Colonic mucosa (tissue), 4 donors: ENCODE measurements at places on chromosomes 11 and 22. TPM values are rescaled to one million over a fixed set of nuclear protein-coding genes. Genes with fewer than 3 reads are reported as not detected.
A peak's percentile ranks its signal among the peaks of the same experiment; 100 is the strongest.

DNA sequence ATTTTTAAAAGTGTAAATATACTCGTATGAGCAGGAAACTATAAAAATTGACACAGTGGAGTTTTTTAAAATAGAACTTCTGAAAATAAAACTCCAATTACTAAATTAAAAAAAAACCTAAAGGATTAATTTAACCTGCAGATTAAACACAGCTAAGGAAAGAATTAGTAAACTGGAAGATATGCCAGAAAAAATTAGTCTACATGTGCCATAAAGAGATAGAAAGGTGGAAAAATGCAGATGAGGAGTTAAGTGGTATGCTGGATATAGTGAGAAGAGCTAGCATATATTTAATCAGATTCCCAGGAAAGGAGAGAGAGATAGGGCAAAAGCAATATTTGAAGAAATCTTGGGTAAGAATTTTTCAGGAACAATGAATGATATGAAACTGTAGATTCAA lies 315.8 kb upstream of the CADM1 start:
- DNase-seq = no peak

DNA sequence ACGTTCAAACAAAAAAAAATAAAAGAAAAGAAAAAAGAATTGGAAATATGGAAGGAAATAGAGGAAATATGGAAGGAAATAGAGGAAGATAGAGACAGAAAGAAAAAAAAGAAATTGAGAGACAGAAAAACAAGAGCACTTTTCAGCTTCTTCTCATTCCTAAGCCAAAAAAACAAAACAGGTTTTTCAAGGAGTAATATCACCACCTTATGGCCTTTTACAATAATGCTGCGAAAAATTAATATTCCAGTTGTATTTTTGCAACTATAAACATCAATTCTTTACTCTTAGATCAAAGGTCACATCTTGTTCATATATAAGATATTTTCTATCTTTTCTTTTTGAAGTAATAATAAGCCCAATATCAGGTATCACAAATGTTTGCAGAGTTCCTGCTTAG lies 328.3 kb downstream of the FAT3 start:
- DNase-seq = no peak

DNA sequence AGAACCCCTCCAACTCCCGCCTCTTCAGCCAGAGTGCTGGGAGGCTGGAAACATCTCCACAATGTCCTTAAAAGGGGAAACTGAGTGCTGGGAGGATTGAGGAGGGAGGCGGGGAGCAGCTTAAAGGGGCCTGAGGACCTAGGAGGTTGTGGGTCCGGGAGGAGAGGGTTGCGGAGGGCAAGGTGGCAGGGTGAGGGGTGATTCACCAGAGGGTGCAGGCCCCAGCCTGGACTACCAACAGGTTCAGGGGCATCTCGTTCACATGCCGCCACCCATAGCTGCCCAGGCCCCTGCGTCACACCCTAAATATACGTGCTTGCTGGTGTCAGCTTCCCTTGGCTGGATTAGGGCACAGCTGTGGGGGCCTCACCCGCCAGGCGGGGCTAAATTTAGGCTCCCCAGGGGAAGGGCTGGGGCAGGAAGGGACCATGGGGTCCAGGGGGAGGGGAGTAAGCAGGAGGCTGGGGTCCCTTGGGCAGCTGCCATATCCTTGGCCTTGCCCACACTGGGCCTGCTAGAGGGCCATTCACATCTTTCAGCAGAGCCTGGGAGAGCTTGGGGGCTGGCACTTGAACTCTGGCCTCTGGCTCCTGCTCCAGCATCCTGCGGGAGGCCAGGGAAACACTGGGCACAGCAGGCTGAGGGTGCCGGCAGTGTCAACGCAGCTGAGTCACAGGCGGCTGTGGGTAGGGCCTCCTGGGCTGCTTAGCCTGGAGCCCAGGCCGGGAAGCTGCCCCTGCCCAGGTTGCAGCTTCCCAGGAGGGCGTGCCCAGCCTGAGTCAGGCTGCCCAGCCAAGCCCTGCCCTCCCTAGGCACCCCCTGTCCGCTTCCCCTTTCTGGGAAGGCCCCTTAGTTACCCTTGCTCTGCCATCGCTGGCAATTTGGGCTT lies 1.3 kb downstream of the EHBP1L1 start:
- DNase-seq = peak; percentile 78

- no peak for DNase-seq
Observed at GRCh38 chr11:125933030-125933813, 12.6 kb upstream of the VSIG10L2 start.

GRCh38 chr22:23245799-23246136 lies 65.5 kb downstream of the BCR start:
- DNase-seq = no peak

The KRTAP5-11 gene
- total RNA-seq = not detected

The CD3E gene
- 4.3 TPM for total RNA-seq

GRCh38 chr11:662689-663274 lies 25.7 kb downstream of the DRD4 start:
- peak; percentile 73 for DNase-seq

DNA sequence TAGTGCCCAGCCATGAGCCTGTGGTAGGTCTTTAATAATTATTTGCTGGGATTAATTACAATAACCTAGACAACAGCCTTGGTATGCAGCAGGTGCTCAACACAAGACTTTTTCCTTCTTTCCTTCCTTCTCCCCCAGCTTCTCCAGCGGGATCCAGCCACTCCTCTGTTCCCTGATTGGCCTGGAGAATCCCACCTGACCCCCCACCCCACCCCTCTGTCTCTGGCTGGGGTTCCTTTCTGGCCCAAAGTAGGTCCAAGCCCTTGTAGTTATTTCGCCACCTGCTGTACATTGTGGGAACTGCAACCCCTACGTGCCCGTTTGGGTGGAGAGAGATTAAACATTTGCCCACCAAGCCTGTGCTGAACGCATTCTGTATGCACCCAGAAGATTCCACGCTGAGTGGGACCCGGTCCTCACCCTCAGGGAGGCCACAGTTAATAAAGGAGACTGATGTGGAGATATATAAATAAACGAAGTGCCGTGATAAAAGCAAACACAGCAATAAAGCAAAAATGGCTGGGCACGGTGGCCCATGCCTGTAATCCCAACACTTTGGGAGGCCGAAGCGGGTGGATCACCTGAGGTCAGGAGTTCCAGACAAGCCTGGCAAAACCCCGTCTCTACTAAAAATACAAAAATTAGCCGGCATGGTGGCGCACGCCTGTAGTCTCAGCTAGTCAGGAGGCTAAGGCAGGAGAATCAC lies 32.1 kb upstream of the DGKZ start:
- peak; percentile 84 for DNase-seq

GRCh38 chr11:90178751-90179150 lies 44.1 kb downstream of the CHORDC1 start:
- DNase-seq = no peak

DNA sequence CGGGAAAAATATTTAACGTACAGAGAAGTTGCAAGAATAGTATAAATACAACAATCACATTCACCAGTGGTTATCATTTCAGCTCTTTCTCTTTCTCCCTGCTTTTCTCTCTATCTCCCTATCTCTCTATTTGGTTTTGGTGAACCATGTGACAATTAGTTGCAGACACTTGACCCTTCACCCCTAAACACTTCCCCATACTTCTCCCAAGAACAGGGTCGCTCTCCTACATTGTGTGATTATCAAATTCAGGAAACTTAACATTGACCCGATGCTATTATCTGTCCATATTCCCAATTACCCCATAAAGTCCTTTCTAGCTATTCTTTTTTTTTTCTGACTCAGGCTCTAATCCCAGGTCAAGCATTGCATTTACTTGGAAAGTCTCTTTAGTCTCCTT lies 4.8 kb upstream of the CYB5R3 start:
- no peak for DNase-seq
